ENCODE measurements at places on chromosomes 1 and 21.

GRCh38 chr1:151952811-151953210 lies 40.8 kb downstream of the S100A10 start:
- no peak for DNase-seq

DNA sequence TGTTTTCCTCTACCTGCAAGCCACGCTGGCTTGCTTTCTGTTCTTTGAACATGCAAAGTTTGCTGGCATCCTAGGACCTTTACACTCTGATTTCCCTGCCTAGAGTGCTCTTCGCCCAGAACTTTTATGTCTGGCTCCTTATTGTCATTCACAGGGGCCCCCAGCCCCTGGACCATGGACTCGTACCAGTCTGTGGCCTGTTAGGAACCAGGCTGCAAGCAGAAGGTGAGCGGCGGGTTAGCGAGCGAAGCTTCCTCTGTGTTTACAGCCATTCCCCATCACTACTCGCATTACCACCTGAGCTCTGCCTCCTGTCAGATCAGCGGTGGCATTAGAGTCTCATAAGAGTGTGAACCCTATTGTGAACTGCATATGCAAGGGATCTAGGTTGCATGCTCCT lies 73.0 kb downstream of the ATG4C start:
- DNase-seq: no peak

DNA sequence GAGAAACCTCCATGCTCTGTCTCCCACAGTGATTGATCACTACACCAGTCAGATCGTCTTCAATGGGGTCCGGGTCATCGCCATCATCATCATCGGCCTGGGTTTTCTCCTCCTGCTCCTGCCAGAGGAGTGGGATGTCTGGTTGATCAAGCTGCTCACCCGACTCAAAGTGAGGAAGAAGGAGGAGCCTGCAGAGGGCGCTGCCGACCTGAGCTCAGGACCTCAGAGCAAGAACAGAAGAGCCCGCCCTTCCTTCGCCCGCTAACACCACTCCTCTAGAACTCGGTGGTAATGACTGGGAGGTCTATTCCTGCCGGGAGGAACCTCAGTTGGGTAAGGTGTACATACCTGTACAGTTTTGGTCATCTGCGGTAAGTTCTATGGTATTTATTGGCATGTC lies 50.3 kb upstream of the COA6 start:
- no peak for DNase-seq

DNA sequence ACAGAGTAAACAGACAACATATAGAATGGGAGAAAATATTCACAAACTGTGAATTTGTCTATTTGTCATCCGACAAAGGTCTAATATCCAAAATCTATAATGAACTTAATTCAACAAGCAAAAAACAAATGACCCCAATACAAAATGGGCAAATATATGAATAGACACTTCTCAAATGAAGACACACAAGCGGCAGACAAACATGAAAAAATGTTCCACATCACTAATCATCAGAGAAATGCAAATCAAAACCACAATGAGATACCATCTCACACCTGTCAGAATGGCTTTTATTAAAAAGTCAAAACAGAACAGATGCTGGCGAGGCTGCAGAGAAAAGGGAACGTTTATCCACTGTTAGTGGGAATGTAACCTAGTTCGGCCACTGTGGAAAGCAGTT lies 72.7 kb downstream of the SMYD3 start:
- no peak for DNase-seq

GRCh38 chr1:93374334-93375106 lies 28.8 kb downstream of the DR1 start:
- DNase-seq: no peak

DNA sequence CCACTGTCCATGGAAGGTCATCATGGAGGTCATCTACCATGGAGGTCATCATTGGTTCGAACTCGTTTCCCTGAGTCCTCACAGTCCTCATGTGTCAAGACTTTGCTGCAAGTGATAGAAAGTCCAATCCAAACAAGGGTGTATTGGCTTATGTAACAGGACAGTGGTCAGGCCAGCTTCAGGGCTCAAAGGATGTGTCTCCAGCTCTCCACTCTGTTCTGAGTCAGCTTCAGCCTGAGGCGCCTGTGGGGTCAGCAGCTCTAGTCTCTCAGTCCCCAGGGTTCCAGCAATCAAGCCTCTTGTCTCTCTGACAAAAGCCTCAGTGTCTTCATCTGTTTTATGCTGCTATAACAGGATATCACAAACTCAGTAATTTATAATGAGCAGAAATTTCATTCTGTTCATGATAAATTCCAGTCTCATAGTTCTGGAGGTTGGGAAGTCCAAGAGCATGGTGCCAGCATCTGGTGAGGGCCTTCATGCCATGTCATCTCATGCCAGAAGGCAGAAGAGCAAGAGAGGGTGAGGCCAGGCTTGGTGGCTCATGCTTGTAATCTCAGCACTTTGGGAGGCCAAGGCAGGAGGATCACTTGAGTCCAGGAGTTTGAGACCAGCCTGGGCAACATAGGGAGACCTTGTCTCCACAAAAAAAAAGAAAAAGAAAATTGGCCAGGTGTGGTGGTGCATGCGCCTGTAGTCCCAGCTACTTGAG lies 19.5 kb downstream of the A3GALT2 start:
- no peak for DNase-seq

DNA sequence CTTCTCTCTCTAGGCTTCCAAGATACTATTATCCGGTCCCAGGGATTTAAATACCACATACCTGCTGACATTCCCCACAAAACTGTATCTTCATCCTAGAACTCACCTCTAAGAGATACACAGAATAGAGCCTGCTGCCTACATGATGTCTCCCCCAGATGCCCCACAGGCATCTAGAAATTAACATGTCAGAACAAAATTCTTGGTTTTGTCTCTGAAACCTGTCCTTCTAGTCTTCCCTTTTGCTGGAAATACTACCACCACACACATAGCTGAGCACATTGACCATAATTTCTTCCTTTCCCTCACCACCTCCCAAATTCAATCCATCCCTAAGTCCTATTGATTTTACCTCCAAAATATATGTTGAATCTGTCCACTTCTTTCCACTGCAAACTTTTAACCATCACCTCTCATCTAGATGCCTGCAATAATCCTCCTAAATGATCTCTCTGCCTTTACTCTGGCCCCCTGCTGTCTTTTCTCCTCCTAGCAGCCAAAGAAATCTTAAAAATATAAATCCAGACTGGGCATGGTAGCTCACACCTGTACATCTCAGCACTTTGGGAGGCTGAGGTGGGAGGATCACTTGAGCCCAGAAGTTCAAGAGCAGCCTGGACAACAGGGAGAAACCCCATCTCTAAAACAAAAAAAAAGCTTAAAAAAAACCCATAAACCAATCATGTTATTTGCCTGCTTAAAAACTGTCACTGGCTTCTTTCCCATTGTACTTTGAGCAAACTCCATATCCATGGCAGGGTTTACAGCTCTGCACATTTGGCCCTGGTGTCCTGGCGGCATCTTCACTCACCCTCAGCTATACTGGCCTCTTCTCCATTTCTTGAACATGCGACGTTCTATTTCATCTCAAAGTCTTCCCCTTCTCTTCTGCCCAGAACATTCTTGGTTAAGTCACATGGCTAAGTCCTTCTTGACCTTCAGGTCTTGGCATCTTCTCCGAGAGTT lies 6.2 kb upstream of the FAM76A start:
- DNase-seq: no peak

DNA sequence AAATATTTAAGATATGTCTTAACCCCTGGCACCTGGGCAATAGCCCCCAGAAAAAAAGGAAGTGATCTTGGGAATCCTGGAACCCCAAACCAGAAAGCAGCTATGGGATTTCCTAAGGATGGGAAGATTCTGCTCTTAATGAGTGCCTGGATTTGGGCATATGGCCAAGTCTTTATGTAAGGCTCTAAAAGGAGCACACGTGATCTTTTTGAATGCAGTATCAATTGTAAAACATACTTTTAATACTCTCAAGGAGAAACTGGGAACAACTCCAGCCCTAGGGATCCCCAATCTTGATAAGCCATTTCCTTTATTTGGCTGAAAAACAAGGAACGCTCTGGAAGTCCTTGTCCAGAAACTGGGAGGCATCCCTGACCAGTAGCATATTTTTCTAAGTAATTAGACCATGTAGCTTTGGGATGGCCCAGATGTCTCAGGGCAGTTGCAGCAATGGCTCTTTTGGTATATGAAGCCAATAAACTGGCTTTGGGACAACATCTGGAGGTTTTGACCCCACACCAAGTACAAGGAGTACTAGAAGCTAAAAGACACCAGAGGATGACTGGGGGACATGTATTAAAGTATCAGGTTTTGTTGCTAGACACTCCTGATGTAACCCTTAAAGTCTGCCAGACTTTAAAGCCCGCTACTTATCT lies 80.9 kb upstream of the KIAA0040 start:
- no peak for DNase-seq

DNA sequence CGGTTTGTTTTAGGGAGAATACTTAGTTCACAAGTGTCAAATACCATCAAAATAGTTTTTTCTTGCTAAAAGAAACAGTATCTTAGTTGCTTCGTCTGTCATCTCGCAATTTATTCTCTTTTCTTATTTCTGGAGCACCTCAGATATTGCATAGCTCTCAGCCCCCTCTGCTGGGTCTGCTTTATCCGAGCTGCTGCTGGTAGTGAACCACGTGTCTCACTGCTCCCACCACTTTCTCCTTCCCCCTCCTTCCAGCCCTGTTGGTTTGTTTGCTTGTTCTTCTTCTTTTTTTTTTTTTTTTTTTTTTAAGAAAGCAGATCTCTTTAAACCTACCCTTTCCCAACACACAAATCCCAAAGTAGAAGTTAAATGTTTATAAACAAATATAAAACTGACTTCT lies 170.8 kb downstream of the EDEM3 start:
- DNase-seq: no peak

GRCh38 chr1:227994632-227995300 lies 12.0 kb upstream of the WNT3A start:
- no peak for DNase-seq

- DNase-seq: peak; percentile 81
Measured at GRCh38 chr1:109075531-109076490, at the start of gene TAF13. TAF13 (minus strand) TSS chr1:109076003; CDS start chr1:109075947, 56 bp downstream.

- no peak for DNase-seq
Measured at GRCh38 chr1:221268295-221268694, 389.1 kb downstream of the HLX start.

GRCh38 chr1:92960395-92961130 lies 699 bp downstream of the DIPK1A start:
- DNase-seq: peak; percentile 39

DNA sequence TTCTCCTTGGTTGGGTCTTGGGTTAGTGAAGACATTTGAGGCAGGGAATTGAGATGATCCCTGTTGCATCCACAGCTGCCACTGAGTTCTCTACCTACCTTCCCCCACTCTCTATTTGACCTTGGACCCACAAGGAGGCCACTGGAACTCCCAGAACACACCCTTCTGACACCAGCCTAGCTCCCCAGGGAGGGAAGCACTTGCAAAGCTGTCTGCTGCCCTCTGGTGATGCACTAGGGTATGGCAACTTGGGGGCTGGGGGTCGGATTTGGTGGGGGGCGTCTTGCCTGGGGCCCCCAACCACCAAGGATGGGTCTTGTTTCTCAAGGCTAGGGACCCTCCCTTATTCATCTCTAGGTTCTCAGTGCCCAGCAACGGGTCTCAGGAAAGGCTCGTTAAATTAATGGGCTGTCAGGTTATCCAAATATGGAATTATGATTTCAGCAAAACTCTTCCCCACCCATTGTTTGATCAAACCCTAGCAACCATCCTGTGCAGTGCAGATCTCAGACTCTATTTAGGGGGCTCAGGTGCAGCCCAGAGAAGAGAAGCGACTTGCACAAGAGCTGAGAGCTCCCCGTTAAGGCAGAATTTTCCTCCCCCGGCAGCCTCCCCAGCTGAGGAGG lies 177.8 kb upstream of the KLHDC7A start:
- no peak for DNase-seq

DNA sequence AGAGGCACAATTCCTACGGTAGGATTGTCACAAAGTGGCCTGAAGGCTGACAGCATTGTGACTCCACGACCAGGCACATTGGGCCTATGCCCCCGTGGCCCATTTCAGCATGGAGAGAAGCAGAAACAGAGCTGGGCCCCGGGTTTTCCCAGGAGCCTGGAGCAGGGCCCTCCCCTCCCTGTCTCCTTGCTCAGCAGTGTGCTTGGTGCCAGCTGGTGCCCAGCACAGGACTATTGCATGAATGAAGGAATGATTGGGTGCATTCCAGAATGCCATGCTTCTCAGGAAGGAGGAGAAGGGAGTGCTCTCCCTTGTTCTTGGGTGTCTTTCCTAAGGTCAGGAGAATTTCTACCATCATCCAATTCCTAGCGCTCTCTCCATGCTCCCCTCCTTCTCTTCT lies 33.7 kb downstream of the IER5 start:
- no peak for DNase-seq

GRCh38 chr1:217561446-217561845 lies 69.4 kb downstream of the GPATCH2 start:
- no peak for DNase-seq

GRCh38 chr1:40799351-40799867 lies 15.8 kb downstream of the KCNQ4 start:
- no peak for DNase-seq

GRCh38 chr1:204439621-204440375 lies 28.2 kb upstream of the PPP1R15B start:
- no peak for DNase-seq

DNA sequence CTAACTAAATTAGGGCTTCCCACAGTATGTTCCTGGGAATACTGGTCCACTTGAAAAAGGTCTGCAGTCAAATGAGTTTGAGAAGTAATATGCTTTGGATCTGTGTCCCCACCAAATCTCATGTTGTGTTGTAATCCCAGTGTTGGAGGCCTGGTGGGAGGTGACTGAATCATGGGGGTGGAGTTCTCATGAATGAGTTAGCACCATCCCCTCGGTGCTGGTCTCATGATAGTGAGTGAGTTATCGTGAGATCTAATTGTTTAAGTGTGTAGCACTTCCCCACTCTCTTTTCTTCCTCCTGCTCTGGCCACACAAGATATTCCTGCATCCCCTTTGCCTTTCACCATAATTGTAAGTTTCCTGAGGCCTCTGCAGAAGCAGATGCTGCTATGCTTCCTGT lies 16.9 kb upstream of the DMRTB1 start:
- DNase-seq: no peak

DNA sequence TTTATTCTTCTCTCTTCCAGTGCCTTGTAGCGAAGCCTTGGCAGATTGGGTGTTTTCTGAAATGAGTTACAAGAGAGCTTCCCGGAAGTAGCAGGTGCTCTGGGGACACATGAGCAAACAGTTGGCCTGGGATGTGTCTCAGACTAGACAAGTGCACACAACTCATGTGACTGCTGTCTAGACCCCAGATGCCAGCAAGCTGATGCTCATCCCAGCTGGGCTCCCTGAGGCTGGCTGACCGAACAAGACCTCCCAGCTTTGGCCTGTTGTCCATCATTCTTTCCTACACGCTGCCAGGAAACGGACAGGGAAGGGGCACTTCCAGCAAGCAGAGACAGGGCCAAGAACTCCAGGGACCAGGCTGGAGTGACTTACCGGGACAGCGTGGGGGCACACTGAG lies 18.7 kb upstream of the CSF1 start:
- no peak for DNase-seq

DNA sequence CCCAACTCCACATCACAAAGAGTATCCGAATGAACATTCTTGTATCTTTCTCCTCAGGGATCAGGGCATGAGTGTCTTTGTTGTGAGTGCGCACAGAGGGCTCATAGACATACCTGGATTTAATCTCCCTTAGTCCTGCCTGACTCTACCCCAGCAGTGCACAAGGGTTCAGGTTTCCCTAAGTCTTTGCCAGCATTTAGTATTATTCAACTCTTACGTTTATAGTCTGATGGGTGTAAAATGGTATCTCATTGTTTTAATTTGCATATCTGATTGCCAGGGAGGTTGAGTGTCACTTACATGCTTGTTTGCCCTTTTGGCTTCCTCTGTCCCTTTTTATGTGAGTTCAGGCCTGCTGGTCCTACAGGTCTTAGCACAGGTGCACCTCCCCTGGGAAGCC lies 49.5 kb downstream of the FOXD2 start:
- no peak for DNase-seq

- no peak for DNase-seq
Measured at GRCh38 chr1:111213412-111213811, 13.0 kb upstream of the DENND2D start.
